ENCODE measurements at places on chromosomes 2 and 18.

- peak; percentile 63 for DNase-seq
These were observed 54.4 kb downstream of the STK39 start for GRCh38 chr2:168192839-168193616.

DNA sequence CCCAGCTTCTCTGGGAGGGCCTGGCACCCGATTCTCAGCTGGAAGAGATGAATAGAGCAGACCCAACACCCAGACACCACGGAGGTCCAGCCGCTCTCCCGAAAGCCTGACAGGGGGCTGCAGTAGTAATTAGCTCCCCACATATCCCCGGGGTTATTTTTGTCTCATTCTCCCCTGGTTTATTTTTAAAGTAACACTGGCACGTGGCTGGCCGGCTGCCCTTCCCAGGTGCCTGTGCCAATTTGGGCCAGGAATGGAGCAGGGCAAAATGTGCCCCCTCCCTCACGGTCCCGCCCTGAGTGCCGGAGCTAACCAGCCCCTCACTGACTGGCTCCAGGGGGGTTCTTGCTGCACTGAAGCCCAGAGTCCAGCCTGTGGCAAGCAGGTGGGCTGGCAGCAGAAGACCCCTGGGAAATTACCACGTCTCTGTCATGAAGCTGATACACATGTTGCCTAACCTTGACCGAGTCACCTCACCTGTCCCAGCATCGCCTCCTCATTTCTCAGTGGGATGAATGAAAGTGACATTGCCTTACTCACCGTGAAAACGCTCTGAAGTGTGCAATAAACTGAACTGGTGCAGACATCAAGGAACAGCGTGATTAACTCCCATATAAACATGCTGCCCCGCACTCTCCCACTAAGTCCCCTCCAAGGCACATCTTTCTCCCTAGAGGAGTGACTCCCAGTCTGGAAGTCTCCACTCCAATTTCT is 18.4 kb downstream of the KCNK3 start:
- DNase-seq = no peak

- DNase-seq = no peak
These were observed 49.1 kb upstream of the ANKRD62 start for GRCh38 chr18:12044591-12044990.

DNA sequence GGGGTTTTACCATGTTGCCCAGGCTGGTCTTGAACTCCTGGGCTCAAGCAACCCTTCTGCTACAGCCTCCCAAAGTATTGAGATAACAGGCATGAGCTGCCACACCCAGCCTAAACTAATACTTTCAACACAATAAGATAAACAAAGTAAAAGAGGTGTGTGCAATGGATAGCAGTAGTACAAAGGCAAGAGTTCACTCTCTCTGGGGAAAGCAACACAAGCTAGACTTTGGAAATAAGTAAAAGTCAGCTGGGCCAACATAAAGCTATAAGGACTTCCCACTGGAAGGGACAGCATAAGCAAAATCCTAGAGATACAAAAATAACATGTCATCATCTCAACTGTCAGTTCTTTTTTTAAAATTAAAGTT is 5.2 kb upstream of the NOSTRIN start:
- no peak for DNase-seq

- no peak for DNase-seq
These were observed 273.3 kb downstream of the GLI2 start for GRCh38 chr2:121008975-121009374.

DNA sequence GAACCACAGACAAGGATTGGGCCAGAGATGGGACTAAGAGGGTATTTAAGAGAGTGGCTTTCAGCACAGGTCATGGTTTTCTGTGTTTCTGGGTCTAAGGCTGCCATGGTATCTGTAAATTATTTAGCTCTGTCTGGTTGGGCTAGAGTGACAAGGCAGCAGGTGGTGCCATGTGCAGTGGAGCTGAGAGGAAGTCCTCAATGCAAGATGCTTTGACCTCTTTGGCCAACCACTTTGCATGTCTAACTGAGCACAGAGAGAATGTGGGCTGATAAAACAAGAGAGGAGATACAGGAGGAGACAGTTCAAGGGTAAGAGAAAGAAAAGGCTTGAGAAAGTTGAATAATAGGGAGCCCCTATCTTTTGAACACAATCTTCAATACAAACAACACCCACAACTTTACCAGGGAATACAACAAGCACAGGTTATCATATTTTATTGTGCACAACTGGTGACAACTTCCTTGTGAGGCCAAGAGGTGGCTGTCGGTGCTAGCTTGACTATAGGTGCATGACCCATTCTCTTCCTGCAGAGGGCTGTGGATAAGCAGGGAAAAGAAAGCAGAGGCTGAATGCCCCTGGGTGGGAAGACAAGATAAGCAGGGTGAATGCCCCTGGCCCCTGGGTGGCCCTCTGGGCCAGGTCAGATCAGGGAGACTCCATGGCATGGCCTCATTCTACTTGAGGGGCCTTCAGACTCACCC is 12.3 kb downstream of the FLACC1 start:
- no peak for DNase-seq

- DNase-seq = no peak
These were observed 186.9 kb downstream of the TTC32 start for GRCh38 chr2:19714926-19715325.

- no peak for DNase-seq
These were observed 15.3 kb upstream of the TGIF1 start for GRCh38 chr18:3434685-3435084.

DNA sequence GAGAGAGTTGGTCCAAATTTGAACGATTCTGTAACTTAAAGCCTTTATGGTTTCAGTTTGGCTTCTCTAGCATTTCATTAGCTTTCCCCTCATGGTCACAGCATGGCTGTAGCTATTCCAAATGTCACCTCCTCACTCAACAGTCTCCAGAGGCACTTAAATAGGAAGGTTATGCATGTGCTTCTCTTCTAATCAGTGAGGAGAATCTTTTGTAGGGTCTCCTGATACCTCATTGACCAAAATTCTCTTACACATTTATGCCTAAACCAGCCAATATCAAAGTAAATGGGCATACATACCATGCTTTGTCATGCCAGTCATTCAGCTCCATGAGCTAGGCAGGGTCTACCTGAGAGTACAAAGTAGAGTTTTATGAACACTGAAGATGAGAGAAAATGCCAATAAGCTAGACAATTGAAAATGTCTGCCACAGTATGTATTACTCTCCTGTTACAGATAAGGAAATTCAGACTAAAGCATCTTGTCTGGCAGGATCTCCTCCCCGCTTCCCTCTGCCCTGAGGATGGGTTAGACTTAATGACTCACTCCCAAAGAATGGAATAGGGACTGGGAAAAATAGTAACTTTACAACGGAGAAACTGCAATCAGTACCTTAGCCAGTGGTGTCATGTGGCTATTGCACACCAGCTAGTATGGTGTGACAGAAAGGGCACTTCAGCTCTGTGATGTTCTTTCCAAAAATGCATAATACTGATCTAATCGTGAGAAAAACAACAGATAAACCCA is 15.4 kb downstream of the DSG2 start:
- DNase-seq = no peak

DNA sequence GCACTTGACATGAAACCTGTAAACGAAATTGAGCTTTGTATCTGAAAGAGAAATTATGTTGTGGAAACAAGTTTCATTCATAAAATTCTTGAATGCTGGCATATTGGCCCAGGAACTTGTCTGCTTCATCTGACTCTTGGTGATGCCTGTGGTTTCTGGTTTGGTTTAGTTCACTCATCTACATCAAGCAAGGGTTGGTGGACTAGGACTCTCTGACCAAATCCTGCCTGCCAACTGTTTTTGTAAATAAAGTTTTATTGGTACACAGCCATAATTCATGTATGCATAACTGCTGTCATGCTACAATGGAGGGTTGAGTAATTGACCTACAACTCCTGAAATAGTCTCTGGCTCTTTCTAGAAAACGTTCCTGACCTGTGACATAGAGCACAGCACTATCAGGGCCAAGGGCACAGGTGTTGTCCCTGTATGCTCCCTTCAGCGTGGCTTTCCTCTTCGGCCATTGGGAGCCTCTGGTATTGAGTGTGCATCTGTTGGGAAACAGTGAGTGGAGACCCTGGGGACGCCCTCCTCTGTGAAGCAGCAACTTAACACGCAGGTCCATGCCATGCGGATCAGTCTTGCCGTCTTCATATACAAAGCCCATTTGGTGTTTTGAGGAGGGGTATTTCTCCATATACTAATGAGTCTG is 226.3 kb downstream of the SH3RF3 start:
- DNase-seq = no peak

- DNase-seq = no peak
These were observed 13.7 kb upstream of the TET3 start for GRCh38 chr2:73970850-73971471.

GRCh38 chr2:121567957-121568409 is 37.3 kb downstream of the RNU4ATAC start:
- DNase-seq = no peak

DNA sequence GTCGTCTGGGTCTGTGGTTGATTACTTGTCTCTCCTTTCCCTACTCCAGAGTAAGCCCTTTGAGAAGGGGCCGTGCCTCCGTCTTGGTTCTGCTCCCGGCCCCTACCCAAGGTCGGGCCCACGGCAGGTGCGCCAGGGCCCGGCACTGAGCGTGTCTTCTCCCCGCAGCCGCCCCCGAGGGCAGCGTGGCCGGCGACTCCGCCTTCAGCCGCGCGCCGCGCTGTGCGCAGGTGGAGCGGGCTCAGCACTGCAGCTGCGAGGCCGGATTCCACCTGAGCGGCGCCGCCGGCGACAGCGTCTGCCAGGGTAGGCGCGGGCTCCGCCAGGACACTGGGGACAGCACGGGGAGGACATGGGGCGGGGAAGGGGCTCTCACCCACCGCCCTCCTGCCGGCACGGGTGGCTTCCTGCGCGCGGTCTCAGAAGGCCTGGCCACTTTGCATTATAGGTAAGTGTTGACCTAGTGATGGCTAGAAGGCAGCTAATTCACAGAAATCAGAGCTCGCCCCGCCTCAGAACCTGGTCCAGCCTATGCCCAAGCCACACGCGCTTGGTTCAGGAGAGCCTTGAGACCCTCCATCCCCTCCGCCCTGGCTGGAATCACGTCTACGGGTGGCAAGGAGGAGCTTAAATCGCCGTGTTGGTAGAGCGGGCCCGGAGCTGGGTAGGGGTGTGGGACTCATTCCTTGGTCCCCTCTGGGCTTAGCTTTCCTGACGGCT is 43.5 kb downstream of the FBLN7 start:
- DNase-seq = peak; percentile 83

DNA sequence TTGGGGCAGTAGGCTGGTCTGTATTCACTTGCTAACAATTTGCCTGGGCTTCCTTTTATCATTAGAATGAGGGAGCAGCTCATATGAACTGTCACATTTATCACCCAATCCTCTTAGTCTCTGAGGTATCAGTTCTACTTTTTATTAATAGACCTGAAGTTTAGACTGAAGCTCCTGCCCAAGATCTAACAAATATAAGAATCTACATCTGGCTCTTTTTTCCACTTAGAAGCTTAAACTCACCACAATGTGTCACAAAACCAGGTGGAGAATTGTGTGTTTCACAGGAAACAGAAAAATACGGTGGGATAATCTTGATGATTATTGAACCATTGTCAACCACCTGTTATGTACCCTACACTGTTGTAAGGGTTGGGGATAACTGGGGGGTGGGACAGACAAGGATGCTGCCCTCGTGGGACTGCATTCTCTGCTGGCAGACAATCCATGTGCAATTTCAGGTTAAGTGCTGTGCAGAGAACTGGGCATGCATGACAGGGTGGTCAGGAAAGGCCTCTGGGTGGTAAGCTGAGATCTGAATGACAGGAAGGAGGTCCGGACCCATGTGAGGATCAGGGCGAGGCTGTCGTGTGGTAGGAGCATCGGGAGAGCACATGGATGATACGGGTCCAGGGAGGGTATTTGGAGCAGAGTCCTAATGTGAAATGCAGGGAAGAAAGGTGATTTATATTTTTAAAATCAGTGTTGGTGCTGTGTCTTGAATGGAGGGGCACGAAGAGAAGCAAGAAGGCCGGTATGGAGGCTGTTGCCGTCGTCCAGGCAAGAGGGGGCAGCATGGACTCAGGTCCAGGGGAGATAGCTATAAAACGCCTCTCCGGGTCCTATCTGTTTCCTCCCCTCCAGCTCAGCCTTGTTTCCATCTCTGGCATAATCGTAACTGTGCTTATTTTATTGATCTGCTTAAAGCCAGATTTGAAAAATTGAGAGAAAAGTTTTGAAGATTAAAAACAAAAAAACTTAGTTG is 17.6 kb downstream of the MYL12B start:
- DNase-seq = no peak

GRCh38 chr2:156319811-156320485 is 12.6 kb downstream of the NR4A2 start:
- no peak for DNase-seq

GRCh38 chr2:225494100-225494459 is 94.6 kb downstream of the NYAP2 start:
- DNase-seq = no peak

GRCh38 chr18:8952174-8952573 is 150.3 kb upstream of the NDUFV2 start:
- DNase-seq = no peak

GRCh38 chr2:231357048-231357447 is 38.5 kb upstream of the B3GNT7 start:
- no peak for DNase-seq

DNA sequence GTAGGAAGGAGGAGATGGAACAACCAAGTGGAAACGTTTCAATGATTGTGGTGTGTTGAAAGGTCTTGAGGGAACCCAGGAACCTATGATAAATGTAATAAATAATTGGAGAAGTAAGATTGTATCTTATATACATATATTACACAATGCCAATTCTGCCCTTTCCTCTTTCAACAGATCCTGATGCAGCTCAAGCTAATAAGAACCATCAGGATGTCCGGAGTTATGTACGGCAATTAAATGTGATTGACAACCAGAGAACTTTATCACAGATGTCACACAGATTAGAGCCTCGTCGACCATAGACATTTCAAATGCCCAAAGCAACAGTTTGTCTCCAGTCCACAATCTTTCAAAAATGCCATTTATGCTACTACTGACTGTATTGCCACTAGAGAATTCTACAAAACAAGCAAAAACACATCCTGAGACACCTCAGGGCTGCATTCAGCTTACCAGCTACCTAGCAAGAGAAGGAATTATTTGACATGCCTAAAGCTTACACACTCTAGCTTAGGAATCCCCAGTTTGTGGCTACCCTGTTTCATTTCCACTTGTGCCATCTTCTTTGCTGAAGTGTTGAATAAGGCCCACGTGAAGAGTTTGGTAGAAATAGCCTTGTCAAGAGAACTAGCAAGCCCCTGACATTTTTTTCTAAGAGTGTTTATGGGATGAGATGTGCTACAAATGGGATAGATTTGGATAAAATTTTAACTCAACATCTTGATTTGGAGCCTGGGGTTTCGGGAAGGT is 24.0 kb upstream of the MAP3K20 start:
- no peak for DNase-seq

Measured in COR-L47 (cell line).